ENCODE measurements at places on chromosomes 1 and 21.

DNA sequence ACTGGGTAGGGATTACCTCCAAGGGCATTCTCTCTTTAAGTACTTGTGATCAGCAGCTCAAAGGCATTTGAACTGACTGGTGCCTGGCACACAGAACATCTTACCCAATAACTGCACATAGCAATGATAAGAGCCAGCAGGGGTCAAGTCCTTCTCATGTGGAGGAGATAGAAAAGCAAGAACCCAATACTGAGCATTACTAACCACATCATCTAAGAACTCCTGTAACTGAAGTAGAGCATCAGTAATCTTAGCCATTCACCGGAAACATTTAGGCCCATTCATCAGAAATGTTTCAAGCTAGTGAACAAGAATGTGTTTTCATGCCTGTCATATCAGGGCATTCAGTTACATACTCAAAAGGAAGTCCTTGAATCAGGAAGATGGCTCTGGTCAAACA is 33.6 kb upstream of the THEM4 start:
- no peak for DNase-seq

DNA sequence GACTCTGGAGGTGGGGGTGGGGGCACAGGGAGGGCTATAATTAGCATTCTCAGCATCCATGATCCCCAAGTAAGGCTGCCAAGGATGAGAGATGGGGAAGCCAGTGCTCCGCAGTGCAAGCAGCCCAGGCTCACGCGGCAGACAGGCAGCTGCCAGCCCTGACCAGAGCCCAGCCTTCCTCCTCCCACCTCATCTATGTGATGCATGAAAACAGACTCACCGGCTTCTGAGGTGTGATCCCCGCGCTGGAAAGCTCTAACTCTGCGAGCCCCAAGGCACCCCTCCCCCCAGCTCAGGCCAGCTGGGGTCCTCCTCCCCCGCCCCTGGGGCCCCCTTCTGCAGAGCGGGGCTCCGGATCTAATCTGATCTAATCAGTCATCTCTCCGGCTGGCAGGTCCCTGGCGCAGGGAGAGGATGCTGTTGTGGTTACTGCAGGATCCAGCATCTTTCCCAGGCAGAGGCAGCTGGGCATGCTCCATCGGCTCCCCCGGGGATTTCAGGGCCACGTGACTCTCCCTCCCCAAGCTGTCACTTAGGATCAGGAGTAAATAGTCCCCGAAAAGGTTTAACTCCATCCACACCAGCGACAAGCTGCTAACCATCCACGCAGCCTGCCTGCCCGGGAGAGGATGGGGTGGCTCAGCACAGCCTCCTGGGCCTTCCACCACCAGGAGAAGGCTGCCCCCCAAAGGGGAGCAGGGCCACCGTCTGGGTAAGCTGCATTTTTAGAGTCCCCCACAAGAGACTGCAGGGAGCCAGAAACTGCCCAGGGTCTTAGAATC is at the start of gene PLEKHA6:
PLEKHA6 (minus strand) TSS at position 456 of the 782 bp plus-strand sequence. CDS start 86,202 bp downstream, outside the sequence.
- peak; percentile 55 for DNase-seq

DNA sequence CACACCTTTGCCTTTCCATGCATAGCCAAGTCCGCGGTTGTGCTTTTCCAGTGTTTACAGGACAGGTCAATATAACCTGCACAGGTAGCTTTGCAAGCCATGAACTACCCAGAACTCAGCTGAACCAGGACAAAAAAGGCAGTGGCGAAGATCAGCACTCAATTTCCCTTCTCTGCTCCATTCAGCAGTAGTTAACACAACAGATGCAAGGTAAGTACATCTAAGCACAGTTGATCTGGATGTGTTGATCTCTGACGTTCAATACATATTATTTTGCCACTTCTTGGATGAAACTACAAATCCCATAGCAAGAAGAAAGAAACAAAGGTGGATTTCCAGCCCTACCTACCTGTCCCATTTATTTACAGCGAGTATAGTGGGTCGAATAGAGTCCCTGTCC is 146.6 kb upstream of the KRTAP19-8 start:
- no peak for DNase-seq

GRCh38 chr1:204108312-204109141 is 35.6 kb downstream of the SOX13 start:
- DNase-seq = no peak

GRCh38 chr1:26496861-26497260 is 24.6 kb downstream of the HMGN2 start:
- no peak for DNase-seq

DNA sequence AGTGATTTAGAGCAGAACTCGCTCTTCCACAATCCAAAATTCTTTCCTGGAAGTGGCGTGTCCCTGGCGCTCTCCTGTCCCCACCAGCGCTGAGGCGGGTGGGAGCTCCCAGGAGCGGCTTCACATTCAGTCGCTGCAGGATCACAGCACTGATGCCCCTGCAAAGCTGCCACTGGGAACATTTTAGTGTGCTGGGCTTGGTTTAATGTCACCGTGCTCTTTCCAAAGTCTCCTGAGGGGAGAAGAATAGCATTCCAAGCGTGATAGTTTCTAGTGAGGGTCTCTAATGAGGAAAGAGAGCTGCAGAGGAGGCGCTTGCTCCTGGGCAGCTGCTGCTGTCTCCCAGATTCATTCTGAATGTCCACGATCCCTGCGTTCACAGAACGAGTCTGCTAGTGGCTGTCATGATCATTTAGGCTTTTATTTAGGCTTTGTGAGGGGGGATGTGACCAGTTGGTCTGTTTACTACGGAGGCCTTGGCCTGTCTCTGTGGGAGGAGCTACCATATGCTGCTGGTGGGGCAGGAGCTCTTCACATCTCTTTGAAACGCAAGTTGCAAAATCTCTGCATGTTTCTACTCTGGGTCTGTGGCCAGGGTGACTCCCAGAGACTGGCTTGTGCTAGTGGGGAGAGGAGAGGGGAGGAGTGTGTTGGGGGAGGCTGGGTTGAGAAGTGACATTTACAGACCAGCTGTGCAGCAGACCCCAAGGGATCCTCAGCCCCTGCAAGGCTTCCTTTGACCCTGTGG is 23.4 kb downstream of the OLFML3 start:
- DNase-seq = peak; percentile 41

- DNase-seq = peak; percentile 12
These were observed 21.8 kb upstream of the SDHB start for GRCh38 chr1:17075470-17076255.

All from fibroblast of skin of back (primary cell).